Activated CD8-positive, alpha-beta memory T cell treated with anti-CD3 and anti-CD28 coated beads, Interleukin-2, amount 10 ng/mL, durations not matched to agents 7 days and 5 days (primary cell): ENCODE measurements at places on chromosomes 4 and X.

DNA sequence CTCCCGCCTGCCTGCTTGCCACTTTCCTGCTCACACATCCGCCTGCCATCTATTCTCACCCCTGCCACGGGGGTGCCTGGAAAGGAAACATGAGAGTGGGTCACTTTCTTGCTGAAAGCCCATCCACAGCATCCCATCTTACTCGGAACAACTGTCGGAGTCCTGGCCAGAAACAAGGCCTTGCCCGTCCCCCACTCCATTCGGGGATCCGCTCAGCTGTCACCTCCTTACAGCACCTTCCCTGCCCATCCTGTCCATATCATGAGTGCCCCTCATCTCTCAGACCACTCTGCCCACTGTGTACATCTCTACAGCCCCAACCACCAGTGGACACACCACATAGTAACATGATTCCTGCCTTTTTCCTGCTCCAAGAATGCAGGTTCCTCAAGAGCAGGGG lies 6.4 kb downstream of the EVC2 start:
- no peak for DNase-seq

DNA sequence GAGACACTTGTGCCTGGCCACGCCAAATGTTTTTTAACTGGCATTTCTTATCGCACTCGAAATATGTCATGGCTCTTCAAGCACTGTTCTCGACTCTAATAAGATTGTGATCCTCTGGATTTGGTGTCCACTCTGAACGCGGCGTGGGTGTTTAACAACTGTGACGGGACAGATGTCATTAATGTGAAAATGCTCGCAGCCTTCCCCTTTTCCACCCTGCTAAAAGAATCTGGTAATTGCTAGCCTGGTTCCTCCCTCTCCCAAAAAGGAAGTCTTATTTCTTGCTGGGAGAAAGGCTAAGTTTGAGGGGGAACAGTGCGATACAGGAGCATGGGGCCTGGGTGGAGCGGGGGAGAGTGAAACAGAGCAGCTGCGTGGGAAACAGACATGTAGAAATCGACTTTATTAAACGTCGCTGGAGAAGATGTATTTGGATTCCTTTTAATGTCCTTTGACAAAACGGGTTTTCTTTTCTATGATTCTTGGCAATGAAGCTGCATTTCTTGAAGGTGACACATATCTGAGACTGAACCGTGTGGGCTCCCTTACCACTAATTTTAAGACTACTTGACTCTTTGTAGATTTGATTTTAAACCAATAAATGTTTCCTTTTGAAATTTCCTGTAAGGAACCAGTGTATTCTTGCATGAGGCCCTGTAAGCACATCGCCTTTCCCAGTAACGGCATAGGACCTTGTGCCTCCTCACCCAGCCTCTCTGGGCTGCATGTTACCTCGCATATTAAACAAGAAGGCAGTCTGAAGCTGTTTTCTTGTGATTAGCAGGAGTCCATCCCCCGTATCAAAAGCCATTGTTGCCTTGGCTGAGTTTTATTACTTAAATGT lies 17.8 kb downstream of the TBC1D1 start:
- no peak for DNase-seq

GRCh38 chr4:163808011-163808410 lies 313.5 kb downstream of the TMA16 start:
- no peak for DNase-seq

GRCh38 chr4:138188406-138189084 lies 53.6 kb downstream of the SLC7A11 start:
- DNase-seq: no peak

- DNase-seq: no peak
Measured at GRCh38 chr4:171813526-171814250, 484 bp downstream of the GALNTL6 start.

GRCh38 chr4:106909486-106910188 lies 126.5 kb downstream of the DKK2 start:
- no peak for DNase-seq

DNA sequence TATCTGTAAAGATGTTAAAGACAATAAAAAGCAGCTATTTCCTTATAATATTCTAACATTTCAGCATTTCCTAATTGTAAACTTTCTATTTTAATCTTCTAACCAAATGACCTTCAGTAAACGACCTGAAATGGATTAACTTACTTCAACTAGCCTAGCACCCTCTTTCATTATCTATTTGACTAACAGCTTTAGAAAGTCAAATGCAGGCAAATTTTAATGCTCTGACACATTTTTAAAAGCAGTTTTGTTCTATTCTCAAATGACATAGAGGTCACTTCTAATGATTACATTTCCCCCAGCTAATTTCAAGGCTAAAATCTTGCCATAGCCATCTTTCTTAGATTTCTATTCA lies 41.9 kb downstream of the SLC7A11 start:
- no peak for DNase-seq
